T47D (cell line): ENCODE measurements at places on chromosomes 1 and 21.

DNA sequence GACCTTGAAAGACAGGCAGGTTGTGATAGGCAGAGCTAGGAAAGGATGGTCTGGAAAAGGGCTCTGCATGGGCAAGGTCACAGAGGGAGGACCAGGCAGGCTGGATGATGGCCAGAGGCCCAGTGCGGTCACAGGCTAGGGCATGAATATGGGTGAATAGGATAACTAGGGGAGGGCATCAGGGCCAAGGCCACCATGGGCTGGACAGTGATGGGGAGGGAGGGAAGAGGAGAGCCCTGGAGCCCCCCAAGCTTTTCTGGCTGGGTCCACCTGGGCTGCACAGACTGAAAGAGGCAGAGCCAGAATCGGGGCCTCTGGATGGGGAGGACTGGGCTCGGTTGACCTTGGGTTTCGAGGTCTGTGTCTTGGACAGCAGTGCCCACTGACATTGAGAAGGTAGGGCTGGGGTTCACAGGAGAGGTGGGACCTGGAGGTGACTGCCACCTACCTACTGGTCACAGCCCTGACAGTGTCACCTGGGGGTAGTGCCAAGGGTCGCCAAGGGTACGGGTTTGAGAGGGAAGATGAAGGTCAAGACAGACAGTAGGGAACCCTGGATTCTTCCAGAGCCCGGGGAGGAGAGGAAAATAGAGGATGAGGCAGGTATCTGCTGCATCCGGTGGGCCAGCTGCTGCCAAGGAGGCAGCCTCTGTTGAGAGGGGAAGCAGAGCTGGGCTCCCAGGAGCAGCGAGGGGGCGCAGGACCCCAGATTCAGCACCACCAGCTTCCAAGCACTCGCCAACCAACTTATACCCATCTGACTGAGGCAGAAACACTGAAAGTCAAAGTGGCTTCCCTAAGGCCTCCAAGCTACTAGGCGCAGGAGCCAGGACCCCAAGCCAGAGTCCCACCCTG is 6.1 kb upstream of the NPHP4 start:
- DNase-seq, result no peak

DNA sequence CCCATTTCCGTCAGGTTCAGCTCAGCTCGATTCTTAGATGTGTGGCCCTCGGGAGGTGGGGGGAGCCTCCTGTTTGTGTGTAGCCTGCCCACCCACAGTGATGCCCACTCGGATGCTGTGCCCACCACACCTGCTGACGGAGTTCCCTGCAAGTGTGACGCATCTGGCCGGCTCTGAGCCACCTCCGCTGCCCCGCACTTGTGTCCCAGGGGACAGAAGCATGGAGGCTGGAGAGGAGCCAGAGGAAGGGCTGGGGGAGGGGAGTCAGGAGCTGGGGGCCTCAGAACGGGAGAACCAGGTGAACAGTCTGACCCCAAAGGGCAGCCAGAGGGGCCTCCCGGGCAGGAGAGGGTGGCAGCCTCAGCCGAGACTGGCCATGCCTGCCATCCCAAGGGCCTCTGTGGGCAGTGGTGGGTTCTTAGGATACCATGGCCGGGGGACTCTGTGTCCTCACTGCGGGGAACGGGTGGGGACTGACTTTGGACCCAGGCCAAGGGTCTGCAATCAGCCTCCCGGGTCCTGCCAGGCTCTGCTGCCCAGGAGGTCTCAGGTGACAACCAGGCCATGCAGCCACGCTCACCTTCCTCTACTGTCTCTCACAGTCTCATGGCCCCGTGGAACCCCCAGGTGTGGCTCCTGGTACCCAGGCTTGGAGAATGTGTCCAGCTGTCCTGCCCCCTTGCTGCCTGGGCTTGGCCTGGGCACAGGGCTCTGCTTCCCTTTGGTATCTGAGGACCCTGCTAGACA is 267.2 kb upstream of the VAMP3 start:
- DNase-seq, result no peak

DNA sequence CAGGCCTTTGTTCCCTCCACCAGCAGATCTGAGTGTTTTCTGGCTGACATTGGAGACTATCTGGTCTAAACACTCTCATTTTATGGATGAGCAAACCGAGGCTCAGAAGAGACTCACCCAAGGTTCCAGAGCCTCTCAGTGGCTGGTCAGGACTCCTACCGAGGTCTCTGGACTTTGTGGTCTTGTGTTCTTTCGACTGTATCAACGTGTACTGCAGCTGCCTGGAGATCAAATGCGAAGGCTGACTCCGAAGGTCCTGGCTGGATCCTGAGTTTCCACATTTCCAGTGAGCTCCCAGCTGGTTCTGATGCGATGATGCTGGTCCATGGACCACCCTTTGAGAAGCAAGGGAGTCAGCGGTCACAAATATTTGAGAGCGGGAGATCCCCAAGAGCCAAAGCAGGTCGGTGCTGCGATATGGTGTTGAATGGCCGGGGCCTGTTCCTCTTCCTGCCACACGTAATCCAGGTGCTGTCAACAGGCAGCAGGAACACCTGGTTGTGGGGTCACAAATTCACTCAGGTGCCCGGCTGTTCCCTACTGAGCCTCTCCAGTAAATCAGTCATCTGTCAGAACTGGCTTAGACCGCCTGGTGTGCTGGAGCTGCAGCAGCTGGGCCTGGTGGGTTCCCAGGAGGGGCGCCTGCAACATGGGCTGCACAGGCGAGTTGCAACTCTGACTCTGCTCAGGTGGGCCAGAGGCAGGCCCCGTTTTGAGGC is 94.8 kb upstream of the USP24 start:
- DNase-seq, result no peak

DNA sequence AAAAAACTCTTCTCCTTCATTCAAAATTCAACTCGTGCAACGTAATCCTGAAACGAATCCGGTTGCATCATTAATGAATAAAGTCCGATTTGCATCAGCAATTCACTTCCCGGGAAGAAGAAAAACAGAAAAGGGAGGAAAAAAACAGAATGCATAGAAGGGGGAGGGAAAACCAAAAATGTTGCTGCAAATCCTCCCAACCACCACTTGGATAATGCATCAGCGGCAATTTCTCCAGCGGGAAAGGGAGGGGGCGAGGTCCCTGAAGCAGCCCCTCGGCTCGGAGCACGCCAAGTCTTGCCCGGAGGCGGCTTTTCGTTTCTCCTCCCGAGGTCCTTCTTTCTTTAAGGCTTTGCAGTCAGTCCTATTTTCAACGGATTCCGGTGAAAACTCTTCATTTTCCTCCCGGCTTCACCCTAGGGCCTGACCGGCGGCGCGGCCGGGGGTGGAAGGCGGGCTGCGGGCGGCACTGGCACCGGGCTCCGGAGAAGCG is 723 bp downstream of the CDC42BPA start:
- DNase-seq, result peak; percentile 50

DNA sequence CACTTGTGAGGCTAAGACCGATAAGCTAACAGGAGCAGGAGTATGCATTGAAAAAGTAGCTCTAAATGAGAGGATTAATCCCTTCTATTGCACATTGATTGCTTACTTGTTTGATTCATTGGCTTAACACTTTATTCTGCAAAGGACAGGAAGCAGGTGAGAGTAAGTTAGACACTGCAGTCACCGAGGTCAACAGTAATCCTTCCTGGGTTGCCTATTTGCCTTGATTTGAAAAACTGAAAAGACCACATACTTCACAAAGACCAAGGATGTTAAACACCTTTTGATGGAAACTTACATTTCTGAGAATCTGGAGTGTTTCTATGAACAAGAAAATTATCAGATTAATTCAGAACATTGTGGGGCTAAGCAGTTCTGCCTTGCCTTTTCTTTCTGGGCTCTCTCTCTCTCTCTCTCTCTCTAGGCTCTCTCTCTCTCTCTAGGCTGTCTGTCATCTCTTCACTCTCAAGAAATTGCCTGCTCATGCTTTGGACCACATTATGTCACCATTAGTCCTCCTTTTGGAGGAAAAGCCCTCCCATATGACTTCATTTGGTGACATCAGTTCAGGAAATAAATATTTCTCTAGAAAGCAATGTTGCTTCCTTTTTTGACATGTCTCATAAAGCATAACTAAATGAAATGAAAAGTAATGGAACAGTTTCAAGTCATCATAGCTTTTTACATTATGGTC is 103.8 kb downstream of the TNFSF18 start:
- no peak for DNase-seq

GRCh38 chr21:38293765-38294164 is 37.0 kb downstream of the KCNJ15 start:
- DNase-seq, result no peak

DNA sequence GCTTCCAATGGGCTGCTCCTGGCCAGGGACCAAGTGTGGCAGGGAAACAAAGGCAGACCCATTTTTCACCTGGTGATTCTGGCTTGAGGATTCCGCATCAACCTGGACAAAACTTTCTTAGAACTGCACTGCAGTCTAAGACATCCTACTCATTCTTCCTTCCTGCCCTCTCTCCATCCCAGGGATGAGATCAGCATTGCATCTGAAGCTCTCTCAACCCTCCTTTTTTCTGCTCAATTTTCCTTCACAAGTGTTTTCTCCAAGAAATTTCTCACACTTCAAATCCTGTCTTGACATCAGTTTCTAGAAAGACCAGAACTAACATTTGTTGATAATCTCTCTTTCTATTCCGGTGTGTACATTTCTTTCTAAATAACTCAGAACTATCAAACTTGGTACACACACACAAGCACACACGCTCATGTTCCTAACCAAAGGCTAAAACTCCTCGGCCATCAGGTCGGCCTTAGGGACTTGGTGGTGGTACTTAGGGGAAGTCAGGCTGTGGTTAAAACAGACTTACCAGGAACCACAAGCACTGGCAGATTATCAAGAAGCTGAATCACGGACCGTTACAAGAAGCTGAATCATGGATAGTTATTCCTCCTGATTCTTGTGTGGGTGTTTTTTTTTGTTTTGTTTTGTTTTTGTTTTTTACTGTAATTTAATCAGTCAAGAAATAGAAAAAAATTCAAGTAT is 21.0 kb upstream of the CXADR start:
- no peak for DNase-seq

- DNase-seq, result no peak
Measured at GRCh38 chr1:84398175-84399155, at the start of gene DNASE2B. TSS of gene DNASE2B (plus strand) at chr1:84398484. CDS start at chr1:84398565, 81 bp downstream.

DNA sequence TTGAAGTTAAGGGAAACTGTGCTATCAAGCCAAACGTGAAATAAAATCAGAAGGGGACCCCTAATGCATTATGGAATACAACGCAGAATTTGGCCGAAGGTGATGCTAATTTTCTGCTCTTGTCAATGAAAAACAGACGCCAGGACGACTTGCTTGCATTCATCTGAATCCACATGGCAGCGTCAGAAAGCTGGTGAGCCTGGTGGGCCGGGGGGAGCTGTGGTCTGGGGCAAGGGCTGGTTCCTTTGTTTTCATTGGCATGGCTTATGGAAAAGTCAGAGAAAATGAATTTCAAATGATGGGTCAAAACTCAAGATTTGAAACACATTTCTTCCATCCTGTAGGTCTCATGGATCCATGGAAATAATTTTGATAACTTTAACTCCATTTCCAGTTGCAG is 86.4 kb upstream of the RUNX1 start:
- no peak for DNase-seq

- DNase-seq, result no peak
Measured at GRCh38 chr1:151175863-151176262, at the start of gene TMOD4. TSS of gene TMOD4 (minus strand) at chr1:151175981. CDS start at chr1:151174875, 1,106 bp downstream.

DNA sequence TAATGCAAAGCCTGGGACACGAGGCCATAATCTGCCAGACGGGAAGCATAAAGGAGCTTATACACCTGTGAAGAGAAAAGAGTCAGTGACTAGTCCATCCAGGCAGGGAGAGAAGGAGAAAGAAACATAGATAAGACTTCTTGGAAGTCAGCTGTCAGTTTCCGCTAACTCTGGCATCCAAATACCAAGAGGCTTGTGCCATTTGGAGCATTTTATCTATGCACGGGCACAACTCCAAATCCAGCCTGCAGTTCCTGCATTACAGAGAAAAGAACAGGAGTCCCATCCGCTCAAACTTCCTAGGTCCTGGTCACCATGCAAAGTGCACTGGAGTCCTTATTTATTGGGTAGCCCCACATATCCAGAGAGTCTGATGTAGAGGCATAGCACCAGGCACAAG is 27.9 kb downstream of the SEC16B start:
- DNase-seq, result no peak

GRCh38 chr1:196372896-196373536 is 235.2 kb downstream of the KCNT2 start:
- peak; percentile 35 for DNase-seq

- no peak for DNase-seq
Measured at GRCh38 chr1:9062021-9062471, 7.4 kb downstream of the SLC2A5 start.

- DNase-seq, result no peak
Measured at GRCh38 chr1:7267493-7267892, 482.2 kb downstream of the CAMTA1 start.

DNA sequence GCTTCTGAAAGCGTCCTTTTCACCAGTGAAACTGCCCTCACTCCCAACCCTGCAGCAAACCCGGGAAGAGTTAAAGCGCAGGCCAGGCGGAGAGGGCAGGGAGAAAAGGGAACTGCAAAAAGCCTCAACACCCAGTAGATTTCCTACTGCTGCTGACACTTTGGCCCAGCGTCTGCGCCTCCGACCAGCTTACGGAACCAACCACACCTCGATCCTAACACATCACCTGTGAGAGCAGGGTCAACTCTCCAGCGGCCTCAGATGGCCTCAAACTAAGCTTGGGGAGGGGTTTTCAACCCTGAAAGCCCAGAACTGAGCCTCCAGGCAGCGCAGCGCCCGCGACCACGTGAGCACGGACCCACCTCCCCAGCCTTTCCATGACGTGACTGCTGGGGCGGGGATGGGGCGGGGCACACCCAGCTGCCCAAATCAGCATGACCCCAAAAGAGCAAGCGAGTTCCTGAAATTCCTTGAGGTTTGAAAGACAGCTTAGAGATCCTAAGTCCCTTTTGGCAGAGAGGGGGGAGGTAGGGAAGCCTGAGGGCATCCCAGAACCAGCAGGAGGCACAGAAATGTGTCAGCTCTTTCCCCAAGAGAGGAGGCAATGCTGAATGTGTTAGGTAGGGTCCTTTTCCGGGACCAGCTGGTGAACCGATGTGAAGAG is 59.1 kb downstream of the ITPKB start:
- peak; percentile 68 for DNase-seq

DNA sequence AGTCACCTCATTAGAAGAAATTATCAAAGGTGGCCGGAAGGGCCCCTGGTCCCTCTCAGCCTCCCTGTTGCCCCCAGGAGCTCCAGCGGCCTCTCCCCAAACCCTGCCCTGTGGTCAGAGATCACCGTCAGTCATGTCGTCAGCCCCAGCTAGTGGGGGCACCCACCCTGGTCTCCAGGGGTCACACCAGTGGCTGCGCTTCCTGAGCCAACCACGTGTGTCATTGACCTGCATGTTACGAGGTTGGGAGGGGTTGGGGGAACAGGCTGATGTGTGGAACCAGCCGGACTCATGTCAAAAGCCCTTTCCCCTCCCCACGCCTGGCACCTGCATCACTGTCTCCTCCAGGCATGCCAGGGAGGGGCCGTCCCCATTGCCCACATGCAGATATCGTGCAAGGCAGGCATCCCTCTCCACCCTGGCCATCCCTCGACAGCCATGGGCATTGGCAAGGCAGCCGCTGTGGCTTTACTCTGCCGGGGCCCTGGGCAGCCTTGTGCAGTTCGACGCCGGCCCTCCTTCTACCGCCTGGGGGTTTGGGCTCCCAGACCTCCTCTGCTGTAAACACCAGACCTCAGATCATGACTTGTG is 128.7 kb downstream of the CRYAA start:
- no peak for DNase-seq

GRCh38 chr1:3822421-3822820 is 26.1 kb upstream of the LRRC47 start:
- DNase-seq, result no peak
